Kasumi-1 (cell line): ENCODE measurements at places on chromosomes 16 and 17.

- no peak for DNase-seq
These were observed 515.0 kb upstream of the SALL1 start for GRCh38 chr16:51666074-51666473.

- no peak for DNase-seq
These were observed 55.4 kb downstream of the VAC14 start for GRCh38 chr16:70745536-70746025.

GRCh38 chr17:77320485-77321256, 179.9 kb downstream of the SEC14L1 start:
- peak; percentile 67 for DNase-seq

- DNase-seq: no peak
These were observed 46.1 kb upstream of the ACSF3 start for GRCh38 chr16:89047331-89048089.

- DNase-seq: peak; percentile 45
These were observed 2.1 kb downstream of the PRKCA start for GRCh38 chr17:66304304-66305174.

DNA sequence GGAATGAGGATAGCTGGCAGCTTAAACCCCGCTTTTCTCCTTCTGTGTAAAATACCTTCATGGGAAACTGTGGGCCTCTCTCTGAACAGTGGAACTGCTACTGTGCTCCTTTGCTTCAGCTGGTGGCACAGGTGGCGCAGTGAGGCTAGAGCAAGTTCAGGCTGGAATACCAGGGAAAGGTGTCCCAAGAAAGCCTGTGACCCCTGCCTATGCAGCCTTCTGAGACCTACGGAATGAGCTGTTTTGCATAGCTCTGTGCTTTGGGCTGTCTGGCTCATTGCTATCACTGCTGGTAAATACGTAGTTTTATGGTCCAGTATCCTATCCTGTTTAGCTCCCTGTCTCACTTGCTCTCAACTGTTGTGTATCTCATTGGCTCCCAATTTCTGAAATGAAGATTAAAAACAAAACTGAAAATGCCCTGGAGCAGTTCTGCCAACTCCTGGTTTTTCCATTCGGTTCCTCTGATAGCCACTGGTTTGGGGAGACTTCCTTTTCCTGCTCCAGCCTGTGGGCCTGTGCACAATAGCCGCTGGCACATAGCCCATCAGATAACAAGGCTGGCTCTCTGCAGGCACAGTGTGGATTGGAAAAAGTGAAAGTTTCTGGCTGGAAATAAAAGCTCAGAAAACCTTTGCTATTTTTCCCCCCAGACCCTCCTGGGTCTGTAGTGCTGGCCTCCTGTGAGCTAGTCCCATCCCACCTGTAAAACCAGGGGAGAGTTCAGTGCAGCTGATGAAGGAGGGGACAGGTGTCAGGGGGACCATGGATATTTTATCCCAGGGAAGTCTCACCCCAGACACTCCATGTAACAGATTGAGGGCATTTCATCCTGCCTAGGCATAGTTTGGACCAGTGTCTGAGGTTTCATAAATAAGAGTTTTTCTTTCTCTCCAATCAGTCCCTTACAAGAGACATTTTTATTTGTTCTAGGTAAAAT, 24.0 kb downstream of the LIMD2 start:
- DNase-seq: peak; percentile 64

- peak; percentile 85 for DNase-seq
These were observed 7.8 kb downstream of the NACA2 start for GRCh38 chr17:61583242-61583641.

- no peak for DNase-seq
These were observed 18.8 kb downstream of the RPH3AL start for GRCh38 chr17:333626-334396.

DNA sequence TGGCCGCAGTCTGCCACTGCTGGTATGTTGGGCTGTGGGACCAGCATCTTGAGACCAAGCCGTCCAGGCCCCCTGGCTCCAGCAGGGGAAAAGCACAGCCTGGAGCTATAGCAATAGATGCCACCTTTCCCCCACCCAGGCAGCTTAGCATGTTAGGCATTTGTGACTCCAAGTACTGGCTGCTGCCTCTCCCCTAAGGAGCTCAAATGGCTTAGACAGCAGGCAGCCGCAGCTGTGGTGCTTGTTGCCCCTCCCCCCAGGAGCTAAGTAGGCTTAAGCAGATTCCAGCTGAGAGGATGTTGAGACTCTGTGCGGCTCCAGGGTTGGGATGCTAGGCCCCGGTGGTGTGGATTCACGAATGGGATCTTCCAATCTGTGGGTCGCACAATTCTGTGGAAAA, 88.8 kb upstream of the ANKFN1 start:
- no peak for DNase-seq

- DNase-seq: no peak
These were observed 9.4 kb upstream of the DNASE1 start for GRCh38 chr16:3645108-3645503.

DNA sequence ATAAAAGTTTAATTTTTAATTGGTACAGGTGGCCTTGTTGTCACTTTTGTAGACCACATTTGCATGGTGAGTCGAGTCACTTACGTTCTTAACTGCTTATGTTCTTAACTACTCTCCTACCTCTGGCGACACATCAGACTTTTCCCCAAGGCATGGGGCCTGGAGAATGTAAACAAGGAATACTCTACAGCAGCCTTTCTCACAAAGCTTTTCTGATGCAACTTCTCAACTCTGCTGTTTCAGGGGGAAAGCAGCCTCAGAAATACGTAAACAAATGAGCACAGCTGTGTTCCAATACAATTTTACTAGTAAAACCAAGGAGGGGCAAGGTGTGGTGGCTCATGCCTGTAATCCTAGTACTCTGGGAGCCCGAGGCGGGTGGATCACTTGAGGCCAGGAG, 6.9 kb downstream of the KARS1 start:
- DNase-seq: no peak

DNA sequence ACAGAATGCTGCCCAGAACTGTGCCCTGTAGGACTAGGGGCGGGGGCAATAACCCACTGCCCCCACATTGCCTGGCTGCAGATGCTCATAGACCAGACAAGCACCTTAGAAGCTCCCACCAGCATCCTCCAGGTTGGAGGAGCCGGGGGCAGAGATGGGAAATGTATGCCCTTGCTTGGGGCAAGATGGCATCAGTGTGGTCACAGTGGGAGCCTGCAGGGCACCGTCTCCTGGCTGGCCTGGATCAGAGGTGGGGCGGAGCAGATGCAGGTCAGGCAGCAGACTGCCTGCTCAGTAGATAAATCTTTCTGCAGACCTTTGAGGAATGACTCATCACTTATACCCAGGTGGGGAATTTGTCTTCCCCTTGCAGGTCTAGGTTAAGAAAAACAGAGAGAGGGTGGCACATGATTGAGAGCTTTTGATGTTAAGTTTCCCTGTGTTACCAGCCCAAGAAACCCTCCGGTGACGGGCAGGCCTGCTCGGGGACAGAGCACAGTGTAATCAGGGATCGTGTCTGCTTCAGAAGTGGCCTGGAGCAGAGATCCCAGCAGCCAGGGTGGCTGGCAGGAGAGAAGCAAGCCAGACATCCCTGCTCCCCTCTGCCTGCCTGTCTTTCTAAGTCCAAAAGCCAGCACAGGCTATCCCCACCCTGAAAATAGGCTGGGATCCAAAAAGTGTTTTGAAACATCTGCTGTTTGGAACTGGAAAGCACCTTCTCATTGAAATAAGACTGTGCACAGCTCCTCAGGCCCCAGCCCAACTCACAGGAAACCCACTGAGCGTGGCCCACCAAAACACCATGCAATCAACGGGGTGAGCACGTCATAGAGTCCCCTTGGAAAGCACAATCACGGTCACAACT, 50.7 kb upstream of the RPL38 start:
- DNase-seq: no peak

GRCh38 chr17:21318439-21318838, 33.9 kb downstream of the MAP2K3 start:
- no peak for DNase-seq

- no peak for DNase-seq
These were observed 11.6 kb downstream of the ST6GALNAC1 start for GRCh38 chr17:76631821-76632565.

DNA sequence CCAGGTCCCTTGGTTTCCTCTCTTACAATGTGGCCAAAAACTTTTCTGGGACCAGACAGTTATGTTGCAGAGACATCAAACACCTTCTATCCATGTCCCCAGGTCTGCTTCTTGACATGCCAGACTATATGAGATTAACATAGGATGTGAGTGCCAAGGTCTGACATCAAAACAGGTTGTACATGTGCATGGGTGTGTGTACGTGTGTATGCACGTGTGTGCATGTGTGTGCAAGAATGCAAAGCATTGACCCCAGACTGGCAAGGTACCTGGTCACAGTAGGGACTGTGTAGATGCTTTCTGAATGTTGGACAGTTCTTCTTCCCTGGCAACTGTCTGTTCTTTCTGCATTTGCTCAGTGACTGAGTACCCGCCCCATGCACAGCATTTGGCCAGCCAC, 85.6 kb downstream of the NDE1 start:
- DNase-seq: no peak

GRCh38 chr16:582614-583331, 7.1 kb upstream of the RAB40C start:
- no peak for DNase-seq

DNA sequence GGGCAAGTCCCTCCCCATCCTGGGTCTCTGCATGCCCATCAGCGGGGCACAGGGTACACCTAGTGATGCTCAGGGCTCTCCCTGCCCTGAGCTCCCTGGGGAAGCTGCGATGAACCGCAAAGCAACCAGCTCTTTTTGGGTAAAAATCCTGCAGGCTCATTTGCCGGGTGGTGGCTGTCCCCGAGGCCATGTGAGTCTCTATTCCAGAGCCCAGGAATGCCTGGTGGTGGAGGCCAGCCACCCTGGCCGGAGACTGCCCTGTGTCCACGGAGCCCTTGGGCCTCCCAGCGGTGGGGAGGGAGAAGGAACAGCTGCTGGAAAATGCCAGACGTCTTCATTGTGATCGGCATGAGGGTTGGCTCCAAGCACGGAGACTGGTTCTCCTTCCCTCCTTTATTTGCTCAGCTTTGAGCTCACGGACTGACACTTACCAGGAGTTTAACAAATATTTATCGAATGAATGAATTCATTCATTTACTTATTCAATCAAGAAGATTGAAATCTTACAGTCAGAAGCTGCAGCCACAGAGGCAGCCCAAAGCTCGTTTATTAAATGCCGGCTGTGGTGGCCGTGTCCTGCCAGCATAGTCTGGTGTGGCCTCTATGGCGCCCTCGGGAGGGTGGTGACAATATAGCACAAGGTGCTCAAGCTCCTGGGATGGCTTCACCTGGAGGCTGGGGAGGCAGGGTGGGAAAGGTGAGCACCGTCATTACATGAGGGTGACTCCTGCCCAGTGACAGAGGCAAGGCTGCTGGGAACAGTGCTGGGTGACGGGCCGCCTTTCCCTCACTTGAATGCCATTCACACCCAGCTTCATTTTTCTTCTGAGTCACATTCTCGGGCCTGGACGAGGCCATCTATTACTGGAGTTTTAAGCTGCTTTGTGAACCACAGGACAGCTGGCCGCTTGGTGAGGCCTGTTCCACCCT, 31.1 kb upstream of the JPH3 start:
- DNase-seq: no peak

DNA sequence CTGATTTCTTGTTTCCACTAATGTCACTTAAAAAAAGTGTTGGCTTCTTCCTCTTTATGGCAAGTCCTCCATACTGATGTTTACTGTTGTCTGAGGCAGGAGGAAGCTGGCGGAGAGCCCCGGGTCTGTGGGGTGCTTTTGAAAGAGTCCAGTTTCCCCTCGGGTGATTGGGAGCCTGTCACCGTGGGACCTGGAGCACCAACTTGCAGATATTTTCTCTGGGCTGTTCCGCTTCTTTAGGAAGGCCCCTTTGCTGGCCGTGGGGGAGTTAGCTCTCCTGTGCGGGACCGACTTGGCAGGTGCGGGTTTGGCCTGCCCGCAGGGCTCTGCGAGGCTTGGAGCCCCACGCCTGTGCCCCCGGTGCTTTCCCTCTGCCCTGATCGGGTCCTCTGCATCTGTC, 3.1 kb downstream of the BANP start:
- no peak for DNase-seq

DNA sequence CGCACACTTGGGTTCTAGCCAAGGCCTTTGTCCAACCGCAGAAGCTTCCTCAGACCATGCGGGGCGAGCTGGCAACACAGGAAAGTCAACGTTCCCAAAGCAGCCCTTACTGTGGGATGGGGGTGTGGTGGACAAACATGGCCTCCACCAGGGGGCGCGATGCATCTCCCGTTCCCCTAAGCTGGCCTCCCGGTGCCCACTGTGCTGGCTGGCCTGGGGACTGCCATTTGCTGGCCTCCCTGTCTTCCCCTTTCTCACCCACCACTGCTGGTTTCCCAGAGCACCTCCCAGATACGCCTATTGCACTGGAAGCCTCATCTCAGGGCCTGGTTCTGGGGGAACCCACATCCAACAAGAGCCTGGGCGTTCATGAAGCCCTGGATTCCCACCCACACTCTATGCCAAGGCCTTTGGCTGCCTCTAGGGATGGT, 145.3 kb downstream of the IRF8 start:
- peak; percentile 27 for DNase-seq

- peak; percentile 4 for DNase-seq
These were observed 142.0 kb upstream of the RCVRN start for GRCh38 chr17:10046786-10047785.
